ENCODE measurements at places on chromosomes 16 and 17. TPM values are rescaled to one million over a fixed set of nuclear protein-coding genes. Genes with fewer than 3 reads are reported as not detected.

GRCh38 chr17:787641-788221, 5.6 kb downstream of the MRM3 start:
- no peak for DNase-seq
- no peak overlapping the region for H3K27ac ChIP-seq
- H3K27me3 ChIP-seq, result no peaks in the 10 kb centered on the region
- H3K36me3 ChIP-seq, result peaks cover 5% of the 10 kb centered on the region
- H3K4me3 ChIP-seq, result no peak overlapping the region

Gene HOXB2
- 40.9 TPM for total RNA-seq

Gene SLC12A3
- total RNA-seq, result not detected

- no peaks in the 10 kb centered on the region for H3K4me1 ChIP-seq
- no peaks in the 10 kb centered on the region for H3K27me3 ChIP-seq
- H3K4me3 ChIP-seq, result no peak overlapping the region
- DNase-seq, result no peak
- H3K36me3 ChIP-seq, result no peaks in the 10 kb centered on the region
These were observed 26.7 kb downstream of the C16orf54 start for GRCh38 chr16:29719063-29719462.

- no peaks in the 10 kb centered on the region for H3K36me3 ChIP-seq
- no peak for DNase-seq
- H3K4me1 ChIP-seq, result no peaks in the 10 kb centered on the region
- H3K27me3 ChIP-seq, result no peaks in the 10 kb centered on the region
These were observed 19.9 kb downstream of the C17orf100 start for GRCh38 chr17:6671431-6671830.

Gene TEKT3
- 0.57 TPM for total RNA-seq

Gene NXN
- total RNA-seq, result not detected

Gene RNF40
- total RNA-seq, result 90.3 TPM

DNA sequence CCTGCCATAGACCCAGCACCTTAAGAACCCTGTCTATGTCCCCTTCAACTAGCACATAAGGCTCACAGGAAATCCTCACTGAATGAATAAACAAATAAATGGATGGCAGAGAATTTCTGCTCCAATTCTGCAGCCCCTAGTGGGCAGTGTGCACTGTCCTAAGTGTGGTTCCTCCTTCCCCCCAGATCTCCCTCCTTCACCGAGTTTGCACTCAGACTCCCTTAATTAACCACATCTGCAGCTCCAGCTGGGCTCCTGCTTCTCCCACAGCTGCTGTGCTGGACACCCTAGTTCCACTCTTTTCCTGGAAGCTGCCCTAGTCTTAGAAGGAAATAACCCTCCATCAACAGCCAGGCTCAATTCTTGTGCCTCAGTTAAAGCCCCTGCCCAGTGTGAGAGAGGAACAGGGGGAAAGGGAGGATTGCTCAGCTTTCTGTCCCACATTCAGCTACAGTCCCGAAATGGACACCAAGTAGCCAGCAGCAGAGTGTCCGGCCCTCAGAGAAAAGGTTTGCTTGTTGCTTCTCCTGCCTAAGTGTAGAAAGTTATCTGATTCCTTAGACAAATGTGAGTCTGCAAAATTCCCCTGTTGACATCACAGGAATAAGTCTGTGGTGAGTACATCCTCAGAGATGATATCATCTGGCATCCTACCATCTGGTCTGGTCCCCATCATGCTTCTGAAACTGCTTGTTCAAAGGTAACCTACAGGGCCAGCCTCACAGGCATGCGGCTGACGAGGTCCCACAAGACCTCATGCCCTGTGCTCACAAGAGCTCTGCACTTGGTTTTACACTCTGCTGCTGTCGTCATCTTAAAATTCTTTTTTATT, 12.3 kb downstream of the LRRC3C start:
- no peaks in the 10 kb centered on the region for H3K27me3 ChIP-seq
- H3K4me3 ChIP-seq, result no peak overlapping the region
- H3K36me3 ChIP-seq, result no peaks in the 10 kb centered on the region
- no peak overlapping the region for H3K27ac ChIP-seq
- H3K4me1 ChIP-seq, result peaks cover 7% of the 10 kb centered on the region
- no peak for DNase-seq

DNA sequence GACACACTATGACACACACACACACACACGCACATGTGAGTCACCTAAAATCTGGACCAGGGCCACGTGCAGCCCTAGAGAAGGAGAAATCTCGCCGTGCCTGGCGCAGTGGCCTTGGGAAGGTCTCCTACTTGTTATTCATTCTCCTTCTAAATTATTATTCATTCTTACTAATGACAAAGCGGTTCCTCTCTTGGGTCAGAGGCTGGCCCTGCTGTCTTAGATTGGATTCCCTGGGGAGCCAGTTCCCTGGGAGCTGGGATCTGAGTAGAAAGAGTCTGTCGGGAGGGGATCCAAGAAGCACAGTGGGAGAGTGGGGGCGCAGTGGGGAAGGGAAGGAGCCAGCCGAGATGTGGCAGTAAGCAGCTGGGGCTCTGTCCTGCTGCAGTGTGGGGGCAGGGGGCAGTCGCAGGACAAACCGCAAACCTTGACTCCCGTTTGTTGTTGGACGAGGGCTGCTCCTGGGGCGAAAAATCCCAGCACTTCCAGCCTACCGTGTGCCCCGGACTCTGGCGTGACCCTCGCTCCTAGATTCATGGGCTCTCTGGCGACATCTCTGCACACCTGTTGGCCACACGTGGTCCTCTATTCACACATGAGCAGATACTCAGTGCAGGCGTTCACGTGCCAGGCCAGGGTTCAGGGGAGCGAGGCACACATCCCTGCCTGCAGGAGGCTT, 18.7 kb upstream of the JPH3 start:
- no peak overlapping the region for H3K4me3 ChIP-seq
- H3K27me3 ChIP-seq, result no peaks in the 10 kb centered on the region
- H3K36me3 ChIP-seq, result no peaks in the 10 kb centered on the region
- no peaks in the 10 kb centered on the region for H3K4me1 ChIP-seq
- no peak overlapping the region for H3K27ac ChIP-seq
- DNase-seq, result no peak

- DNase-seq, result no peak
- H3K27me3 ChIP-seq, result no peaks in the 10 kb centered on the region
- H3K36me3 ChIP-seq, result no peaks in the 10 kb centered on the region
- H3K4me3 ChIP-seq, result no peak overlapping the region
These were observed 82.3 kb downstream of the SDR42E1 start for GRCh38 chr16:81928975-81929374.

- no peaks in the 10 kb centered on the region for H3K36me3 ChIP-seq
- no peak for DNase-seq
- no peaks in the 10 kb centered on the region for H3K27me3 ChIP-seq
- no peak overlapping the region for H3K27ac ChIP-seq
- no peak overlapping the region for H3K4me3 ChIP-seq
- H3K4me1 ChIP-seq, result peaks cover 8% of the 10 kb centered on the region
These were observed 18.6 kb upstream of the SPN start for GRCh38 chr16:29644338-29644857.

Gene OR2C1
- 0.65 TPM for total RNA-seq

DNA sequence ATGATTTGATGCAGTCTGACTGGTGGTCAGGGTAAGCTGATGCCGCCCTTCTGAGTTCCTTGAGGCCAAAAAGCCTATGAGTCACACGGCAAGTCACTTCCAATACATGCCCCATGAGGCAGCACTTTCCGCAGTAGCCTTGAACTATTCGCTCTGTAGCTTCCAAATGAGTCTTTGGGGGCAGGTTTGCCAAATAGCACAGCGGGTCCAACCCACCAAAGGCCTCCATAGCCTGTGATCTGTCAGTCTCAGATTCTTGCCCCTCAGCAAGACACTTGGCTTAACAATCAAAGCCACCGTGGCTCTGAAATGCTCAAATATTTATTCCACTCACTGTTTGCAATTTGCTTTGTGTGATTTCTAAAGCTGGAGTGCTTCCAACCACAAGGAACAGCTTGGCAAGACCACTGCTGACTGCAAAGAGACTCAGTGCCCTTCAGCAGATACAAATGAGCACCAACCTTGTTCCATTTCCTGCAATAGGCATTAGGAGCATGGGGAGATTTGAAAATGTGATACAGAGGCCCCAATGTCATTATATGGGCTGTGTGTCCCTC, 45.4 kb downstream of the CLEC19A start:
- no peaks in the 10 kb centered on the region for H3K27me3 ChIP-seq
- H3K4me3 ChIP-seq, result no peak overlapping the region
- no peaks in the 10 kb centered on the region for H3K36me3 ChIP-seq
- DNase-seq, result no peak
- no peaks in the 10 kb centered on the region for H3K4me1 ChIP-seq

Gene AOC2
- total RNA-seq, result 3.3 TPM

GRCh38 chr16:57133031-57133430, 40.6 kb downstream of the CPNE2 start:
- DNase-seq, result no peak
- H3K4me1 ChIP-seq, result peaks cover 74% of the 10 kb centered on the region
- H3K4me3 ChIP-seq, result peak overlapping the region; percentile 75
- H3K36me3 ChIP-seq, result no peaks in the 10 kb centered on the region

Gene ZFPM1
- 13.5 TPM for total RNA-seq

Gene PDK2
- 22.5 TPM for total RNA-seq

DNA sequence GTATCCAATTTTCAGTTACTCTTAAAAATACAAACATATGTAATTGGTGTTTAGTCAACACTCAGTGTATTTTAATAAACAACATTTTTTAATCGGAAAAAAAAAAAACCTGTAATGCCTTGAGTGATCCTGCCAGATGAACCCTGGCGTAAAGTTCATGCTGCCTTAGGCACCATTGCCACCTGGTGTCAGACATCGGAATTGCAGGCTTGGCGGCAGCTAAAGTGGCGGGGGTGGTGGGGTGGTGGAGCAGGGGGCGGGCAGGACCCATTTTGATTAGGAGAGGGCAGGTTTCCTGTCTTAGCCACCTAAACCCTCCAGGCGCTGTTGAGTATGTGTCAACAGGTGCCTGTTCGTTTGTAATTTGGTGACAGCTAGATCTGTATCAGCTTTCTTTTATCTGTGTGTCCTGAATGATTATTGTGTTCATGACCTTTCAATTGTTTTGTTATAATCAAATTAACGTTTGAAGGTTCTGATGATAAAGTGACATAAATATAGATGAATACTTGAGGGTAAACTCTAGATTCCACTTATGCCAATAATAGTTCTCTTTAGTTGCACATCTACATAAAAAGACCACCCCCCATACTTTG, 588.7 kb downstream of the CDH13 start:
- peak; percentile 49 for DNase-seq
- no peaks in the 10 kb centered on the region for H3K4me1 ChIP-seq
- H3K27me3 ChIP-seq, result no peaks in the 10 kb centered on the region
- no peaks in the 10 kb centered on the region for H3K36me3 ChIP-seq
- no peak overlapping the region for H3K4me3 ChIP-seq

Gene HSPB9
- not detected for total RNA-seq

Gene RAP1GAP2
- total RNA-seq, result 20.8 TPM

Gene MMP28
- total RNA-seq, result 2.9 TPM

GRCh38 chr17:57288040-57288772, 31.9 kb downstream of the MSI2 start:
- no peaks in the 10 kb centered on the region for H3K27me3 ChIP-seq
- no peak overlapping the region for H3K27ac ChIP-seq
- peaks cover 18% of the 10 kb centered on the region for H3K4me1 ChIP-seq

DNA sequence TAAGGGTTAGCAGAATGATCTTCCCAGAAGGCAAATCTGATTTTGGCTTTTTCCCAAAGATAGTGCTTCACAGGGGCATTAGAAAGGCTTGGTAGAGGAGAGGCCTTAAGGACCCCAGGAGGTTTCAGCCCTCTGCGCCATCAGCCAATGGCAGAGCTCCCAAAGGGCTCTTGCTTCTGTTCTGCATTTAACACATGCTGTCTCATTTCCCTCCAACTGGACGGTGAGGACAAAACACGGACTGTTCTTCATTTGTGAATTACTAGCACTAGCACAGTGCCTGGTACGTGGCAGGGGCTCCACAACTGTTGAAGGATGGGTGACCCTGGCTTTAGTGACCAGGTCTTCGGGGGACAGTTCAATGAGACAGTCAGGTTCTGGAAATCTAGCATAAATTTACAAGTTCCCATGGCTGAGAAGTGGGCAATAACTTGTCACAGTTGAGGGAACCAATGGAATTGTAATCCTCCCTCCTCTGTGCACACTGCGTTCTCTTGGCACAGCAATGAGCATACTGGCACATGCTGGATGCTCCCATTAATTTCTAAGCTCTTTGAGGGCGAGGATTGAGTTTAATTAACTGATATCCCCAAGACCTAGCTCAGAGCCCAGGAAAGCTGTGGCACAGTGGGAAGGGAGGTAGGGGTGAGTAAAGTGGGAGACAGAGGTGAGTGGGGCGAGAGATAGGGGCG, 45.4 kb downstream of the COG7 start:
- H3K36me3 ChIP-seq, result peaks cover 89% of the 10 kb centered on the region
- H3K27ac ChIP-seq, result no peak overlapping the region
- no peak overlapping the region for H3K4me3 ChIP-seq
- no peaks in the 10 kb centered on the region for H3K27me3 ChIP-seq
- no peaks in the 10 kb centered on the region for H3K4me1 ChIP-seq

DNA sequence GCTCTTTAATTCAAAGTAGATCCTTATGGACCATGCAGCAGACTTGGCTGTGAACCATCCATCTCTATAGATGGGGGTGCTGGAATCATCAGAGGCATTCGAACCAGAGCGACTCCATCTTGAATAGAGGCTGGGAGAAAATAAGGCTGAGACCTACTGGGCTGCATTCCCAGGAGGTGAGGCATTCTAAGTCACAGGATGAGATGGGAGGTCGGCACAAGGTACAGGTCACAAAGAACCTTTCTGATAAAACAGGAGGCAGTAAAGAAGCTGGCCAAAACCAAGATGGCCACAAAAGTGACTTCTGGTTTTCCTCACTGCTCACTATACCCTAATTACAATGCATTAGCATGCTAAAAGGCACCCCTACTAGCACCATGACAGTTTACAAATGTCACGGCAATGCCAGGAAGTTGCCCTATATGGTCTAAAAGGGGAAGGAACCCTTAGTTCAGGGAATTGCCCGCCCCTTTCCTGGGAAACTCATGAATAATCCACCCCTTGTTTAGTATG, 89.2 kb upstream of the BRD7 start:
- no peaks in the 10 kb centered on the region for H3K27me3 ChIP-seq
- H3K27ac ChIP-seq, result no peak overlapping the region
- H3K4me3 ChIP-seq, result no peak overlapping the region
- DNase-seq, result no peak
- no peaks in the 10 kb centered on the region for H3K36me3 ChIP-seq

DNA sequence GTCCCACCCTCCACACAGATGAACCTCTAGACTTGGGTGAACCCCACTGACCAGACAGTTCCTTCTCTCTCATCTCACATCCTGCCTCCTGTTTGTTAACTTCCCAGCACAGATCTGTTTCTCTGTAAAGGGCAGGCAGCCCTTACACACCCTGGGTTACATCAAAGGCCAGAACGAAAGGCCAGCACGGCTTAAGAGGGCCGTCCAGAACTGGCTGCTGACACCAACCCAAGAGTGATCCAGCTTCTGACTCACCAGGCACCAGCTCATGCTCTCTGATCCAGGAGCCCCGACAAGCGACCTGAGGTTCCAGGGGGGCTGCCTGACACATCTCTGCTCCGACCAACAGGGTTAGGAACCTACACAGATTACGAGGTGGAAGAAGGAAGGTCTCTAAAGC, 86.9 kb downstream of the MRM3 start:
- H3K4me1 ChIP-seq, result no peaks in the 10 kb centered on the region
- no peaks in the 10 kb centered on the region for H3K27me3 ChIP-seq
- H3K4me3 ChIP-seq, result no peak overlapping the region
- H3K27ac ChIP-seq, result no peak overlapping the region
- no peaks in the 10 kb centered on the region for H3K36me3 ChIP-seq

All from naive thymus-derived CD4-positive, alpha-beta T cell (primary cell).